ENCODE measurements at places on chromosomes 16 and 17. TPM values are rescaled to one million over a fixed set of nuclear protein-coding genes. Genes with fewer than 3 reads are reported as not detected.

Gene TRPV3
- 0.37 TPM for polyA plus RNA-seq

Gene SLC35G6
- polyA plus RNA-seq: not detected

Gene ZNRF1
- polyA plus RNA-seq: 39.0 TPM

Gene RNF157
- 90.2 TPM for polyA plus RNA-seq

Gene UMOD
- polyA plus RNA-seq: not detected

Gene GFAP
- polyA plus RNA-seq: 4,939 TPM

Gene TNFRSF17
- polyA plus RNA-seq: not detected

Gene CDH13
- polyA plus RNA-seq: 10.7 TPM

Gene MMP15
- 8.2 TPM for polyA plus RNA-seq

Gene TBC1D3B
- 1.6 TPM for polyA plus RNA-seq

Gene TP53TG3C
- not detected for polyA plus RNA-seq

Gene NPIPA2
- not detected for polyA plus RNA-seq

Gene STX1B
- polyA plus RNA-seq: 38.2 TPM

Gene KPNB1
- 184 TPM for polyA plus RNA-seq

Gene CREBBP
- 38.7 TPM for polyA plus RNA-seq

Gene SULT1A1
- 16.2 TPM for polyA plus RNA-seq

Gene SCGB1C2
- polyA plus RNA-seq: not detected

Gene AANAT
- not detected for polyA plus RNA-seq

Gene XAF1
- 1.8 TPM for polyA plus RNA-seq

Gene ZP2
- not detected for polyA plus RNA-seq

Gene PHF23
- 40.9 TPM for polyA plus RNA-seq
